ENCODE measurements at places on chromosomes 11 and 22.

GRCh38 chr22:37052386-37053309 is 1.1 kb downstream of the KCTD17 start:
- DNase-seq, result no peak

- DNase-seq, result no peak
Measured at GRCh38 chr11:112797092-112797491, 164.1 kb upstream of the NCAM1 start.

DNA sequence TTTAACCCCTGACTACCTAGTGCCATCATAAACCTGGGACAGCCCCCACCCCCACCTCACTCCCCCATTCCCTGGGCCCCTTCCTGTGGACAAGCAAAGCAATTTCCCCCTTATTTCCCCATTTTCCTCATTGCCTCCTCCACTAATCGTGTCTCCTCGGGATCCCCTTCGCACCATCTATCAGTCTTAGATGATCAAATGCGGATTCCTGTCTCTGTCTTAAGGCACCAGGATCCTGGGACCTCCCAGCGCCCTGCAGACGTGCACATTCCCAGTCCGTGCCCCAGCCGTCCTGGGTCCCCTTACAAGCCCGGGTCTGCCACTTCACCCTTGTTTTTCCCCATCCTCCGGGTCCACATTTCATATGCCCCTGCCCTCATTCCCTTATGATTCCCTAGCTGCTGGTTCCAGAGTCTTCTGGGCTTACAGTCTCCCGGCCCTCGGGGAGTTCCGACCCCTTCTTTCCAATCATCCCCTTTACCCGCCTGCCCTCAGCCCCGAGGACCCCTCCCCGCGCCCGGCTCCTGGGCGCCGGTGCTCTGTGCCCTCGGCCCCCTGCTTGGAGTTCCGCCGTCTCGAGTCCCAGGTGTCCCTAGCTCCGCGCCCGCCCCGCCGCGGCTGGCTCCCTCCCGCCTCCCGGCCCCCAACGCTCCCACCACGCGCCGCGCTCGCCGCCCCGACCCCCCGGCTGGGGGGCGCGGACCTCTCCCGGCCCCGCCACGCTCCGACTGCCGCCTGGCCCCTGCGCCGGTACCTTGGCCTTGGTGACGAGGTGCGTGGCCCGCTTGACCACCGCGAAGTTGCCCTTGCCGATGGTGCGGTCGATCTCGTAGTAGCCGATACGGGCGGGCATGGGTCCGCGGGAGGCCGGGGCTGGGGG is 599 bp downstream of the SIK3 start:
- DNase-seq, result peak; percentile 20

DNA sequence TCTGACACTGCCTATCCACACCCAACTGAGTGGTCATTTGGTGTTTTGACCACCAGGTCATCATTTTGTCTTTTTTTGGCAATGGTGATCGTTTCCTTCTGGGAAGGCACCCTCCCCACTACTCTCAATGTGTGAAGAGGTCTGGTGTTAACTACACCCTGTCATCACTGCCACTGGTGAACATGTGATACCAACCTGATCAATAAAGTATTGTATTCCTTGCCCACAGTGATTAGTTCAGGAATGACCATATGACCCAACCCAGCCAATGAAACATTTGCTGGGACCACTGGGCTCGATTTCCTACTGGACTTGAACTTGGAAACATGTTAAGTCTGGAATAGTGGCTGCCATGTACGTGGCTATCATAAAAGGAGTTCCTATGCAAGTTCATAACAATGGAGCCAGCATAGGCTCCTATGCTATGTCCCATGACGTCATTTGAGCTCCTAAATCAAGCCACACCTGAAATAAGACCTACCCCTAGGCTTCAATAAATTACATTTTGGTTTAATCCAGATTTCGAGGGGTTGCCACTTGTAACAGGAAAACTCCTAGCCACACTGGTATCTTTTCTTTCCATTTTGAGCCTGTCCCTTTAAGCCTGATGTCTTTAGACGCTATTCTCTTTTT is 51.1 kb downstream of the CHST1 start:
- DNase-seq, result no peak

- DNase-seq, result no peak
Measured at GRCh38 chr11:41456269-41456668, 3.2 kb downstream of the LRRC4C start.

GRCh38 chr22:39800790-39801520 is 92.6 kb downstream of the ENTHD1 start:
- DNase-seq, result no peak

DNA sequence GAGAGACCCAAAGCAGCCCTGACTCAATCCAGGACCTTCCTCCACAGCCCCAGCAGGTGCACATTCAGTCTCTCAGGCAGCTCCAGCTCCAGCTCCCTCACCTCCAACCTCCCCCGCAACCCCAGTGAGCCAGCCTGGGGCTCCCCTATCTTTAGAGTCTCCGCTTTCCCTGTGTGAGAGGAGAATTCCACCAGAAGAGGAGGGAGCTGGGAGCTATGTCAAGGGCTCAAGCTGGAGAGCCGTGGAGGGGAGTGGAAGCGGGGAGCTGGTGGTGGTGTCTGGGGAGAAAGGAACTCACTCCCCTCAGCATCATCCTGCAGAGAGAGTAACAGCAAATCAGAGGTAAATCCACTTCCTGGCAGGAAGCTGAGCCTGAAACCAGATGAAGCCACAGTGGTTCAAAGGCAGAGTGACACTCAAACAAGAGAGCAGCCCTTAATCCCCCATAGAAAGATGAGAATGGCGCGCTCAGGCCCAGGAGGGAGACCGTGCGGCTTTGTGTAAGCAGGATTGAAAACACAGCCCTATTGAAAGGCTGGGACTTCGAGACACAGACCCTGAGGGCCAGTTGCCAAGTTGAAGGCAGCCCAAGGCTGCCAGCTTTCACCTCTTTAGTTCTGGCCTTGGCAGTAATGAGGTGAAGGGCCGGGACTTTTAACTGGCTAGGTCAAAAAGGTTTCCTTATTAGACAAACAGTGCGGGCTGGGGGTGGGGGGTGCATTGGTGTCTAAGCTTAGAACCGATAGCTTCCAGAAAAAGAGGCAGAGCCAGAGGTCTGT is 21.4 kb upstream of the CDON start:
- no peak for DNase-seq

DNA sequence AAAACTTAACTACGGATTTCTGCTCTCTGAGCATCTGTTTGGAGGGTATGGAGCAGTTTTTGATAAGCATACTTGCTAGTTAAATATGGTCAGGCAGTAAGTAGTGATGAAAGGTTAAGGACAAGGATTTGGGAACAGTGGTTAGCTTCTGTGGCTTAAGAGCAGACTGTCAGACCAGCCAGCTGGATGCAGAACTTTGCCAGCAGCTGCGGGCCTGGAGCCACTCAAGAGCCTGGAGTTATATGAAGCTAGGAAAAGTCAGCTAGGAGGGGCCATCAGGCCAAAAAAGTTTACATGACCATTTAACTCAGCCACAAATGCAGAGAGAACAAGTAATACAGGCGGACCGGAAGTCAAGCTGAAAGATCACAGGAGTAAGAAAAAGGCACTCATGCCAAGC is 1817.7 kb downstream of the LRRC4C start:
- DNase-seq, result no peak

GRCh38 chr22:45310331-45310976 is 720 bp downstream of the FAM118A start:
- DNase-seq, result no peak

DNA sequence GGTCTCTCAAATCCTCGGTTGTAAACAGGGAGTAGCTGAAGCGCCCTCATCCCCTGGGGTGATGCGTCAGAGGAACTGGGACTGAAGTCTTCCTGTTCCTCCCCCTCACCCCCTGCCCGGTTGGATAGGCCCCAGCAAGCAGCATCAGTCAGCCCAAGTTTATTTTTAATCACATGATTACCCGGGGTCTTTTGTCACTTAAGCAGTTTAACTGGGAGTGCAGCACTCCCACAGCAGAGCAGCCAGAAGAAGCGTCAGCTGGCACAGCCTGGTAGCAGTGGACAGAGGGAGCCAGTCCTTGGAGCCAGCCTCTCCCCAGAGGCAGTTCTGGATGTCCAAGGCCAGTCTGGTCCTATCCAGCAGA is 342.1 kb downstream of the CTTN start:
- DNase-seq, result no peak

- DNase-seq, result no peak
Measured at GRCh38 chr11:67054346-67054835, 2.3 kb upstream of the RHOD start.

GRCh38 chr22:43153899-43154298 is 2.5 kb downstream of the TSPO start:
- DNase-seq, result no peak

DNA sequence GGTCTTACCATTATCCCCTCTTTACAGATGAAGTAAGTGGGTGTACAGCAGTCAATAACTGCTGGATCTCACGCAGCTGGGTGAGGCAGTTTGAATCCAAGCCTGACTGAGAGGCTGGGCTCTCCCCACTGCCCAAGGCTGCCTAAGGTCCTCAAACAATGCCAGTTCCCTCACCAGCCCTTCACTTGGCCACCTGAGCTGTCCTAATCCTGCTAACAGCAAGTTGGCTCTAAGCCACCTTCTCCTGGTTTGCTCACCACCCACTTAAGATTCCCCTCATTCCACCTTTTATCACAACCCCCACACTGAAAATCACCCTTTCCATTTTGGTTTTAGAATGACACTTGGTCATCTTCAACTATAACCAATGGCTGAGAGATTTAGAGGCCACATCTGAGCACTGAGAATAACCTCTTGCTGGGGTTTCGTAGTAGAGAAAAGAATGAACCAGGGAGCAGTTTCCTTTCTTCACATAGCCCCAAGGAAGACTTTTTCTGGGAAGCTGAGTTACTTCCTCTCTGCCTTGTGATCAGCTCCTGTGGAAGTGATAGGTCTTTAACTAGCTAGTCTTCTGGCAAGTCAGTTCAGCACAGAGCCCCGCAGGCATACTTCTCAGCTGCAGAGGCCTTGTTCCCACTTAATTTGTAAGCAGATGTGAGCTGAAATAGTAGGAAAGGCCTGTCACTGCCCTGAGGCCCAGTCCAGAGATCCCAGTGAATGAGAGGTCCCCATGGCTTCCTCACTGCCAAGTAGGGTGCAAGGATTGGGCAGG is 57.8 kb upstream of the TTC12 start:
- DNase-seq, result no peak

DNA sequence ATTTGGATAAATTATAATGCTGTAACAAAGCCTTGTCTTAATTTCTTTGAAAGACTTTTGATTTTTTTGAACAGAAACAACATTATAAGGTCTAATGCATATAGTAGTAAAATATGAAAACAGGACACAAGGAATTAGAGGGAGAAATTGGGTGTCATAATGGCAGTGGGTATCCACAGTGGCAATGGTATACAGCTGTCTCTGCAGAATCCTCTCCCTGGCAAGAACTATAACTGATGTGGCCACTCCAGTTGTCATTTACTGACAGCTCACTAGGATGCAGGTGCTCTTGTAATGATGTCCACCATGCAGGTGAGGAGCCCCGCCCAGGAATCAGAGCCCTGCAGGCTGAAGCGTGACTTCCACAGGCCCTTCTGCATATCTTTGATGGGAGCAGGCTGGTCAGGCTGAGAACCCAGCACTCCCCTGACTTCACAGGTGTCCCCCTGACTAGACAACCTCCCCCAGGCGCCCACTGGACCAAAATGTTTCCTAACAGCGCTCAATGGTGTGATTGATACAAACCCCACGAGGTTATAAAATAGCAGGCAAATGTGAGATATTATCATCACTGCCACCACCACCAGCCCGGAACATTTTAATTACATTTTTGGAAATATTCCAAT is 32.8 kb upstream of the SERPIND1 start:
- DNase-seq, result no peak

GRCh38 chr22:19097518-19097917 is 24.7 kb downstream of the DGCR2 start:
- no peak for DNase-seq

DNA sequence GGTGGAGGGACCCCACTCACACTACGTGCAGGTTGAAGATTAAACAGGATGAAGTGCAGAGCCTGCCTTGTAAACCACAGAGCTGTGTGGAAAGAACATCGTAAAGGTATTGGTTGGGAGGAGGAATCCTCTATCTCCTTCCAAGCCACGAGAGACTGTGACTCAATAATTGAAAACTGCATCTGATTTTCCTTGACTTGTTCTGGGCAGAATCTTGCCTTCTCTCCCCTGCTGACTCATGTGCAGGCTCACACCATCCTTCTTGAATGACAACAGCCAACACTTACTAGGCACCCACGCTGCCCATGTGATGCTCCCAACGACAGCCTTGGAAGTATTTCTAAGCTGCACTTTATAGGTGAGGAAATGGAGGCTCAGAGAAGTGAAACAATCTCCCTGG is 563.0 kb downstream of the MIAT start:
- no peak for DNase-seq

DNA sequence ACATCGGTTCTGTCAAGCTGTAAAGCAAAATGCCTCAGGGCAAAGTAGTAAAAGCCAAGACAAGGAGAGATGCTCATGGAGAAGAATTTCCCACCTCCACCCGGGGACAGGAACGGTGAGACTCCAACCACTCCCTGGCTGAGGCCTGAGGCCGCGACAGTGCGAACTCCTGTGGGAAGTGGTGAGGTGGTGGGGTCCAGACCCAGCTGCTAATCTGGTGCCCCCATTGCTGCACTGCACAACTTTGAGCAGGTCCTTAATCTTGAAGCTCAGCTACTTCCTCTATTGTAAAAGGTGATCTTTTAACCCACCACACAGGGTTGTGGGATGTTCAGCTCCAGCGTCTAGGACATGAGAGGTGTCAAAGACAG is 83.9 kb downstream of the ZC3H12C start:
- DNase-seq, result no peak

GRCh38 chr11:121536126-121536525 is 83.4 kb upstream of the SORL1-AS1 start:
- DNase-seq, result no peak

- DNase-seq, result no peak
Measured at GRCh38 chr22:31945443-31945855, 1.1 kb downstream of the YWHAH start.

GRCh38 chr11:111363985-111364384 is 15.1 kb downstream of the POU2AF1 start:
- DNase-seq, result no peak

GRCh38 chr11:119298726-119299125 is 18.2 kb downstream of the MCAM start:
- no peak for DNase-seq

- no peak for DNase-seq
Measured at GRCh38 chr11:3667149-3668035, 3.8 kb downstream of the CHRNA10 start.

GRCh38 chr11:76493626-76494539 is 49.1 kb downstream of the EMSY start:
- DNase-seq, result no peak

DNA sequence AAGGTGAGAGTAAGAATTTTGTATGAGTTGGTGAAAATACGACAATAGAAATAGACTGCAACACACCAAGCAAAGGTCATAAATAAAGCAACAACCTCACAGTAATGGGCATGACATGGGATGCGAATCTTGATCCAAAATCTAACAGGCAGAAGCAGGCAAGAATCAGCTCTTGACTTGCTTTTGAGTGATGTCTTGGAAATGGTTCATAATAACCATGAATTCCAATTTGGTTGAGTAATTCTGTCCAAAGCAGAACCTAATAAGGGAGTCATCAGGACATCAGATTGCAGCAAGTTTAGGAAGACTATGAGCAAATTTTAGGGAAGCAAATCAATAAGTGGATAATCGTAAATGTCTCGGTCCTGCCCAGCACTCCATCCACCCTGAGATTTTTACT is 224.0 kb upstream of the ISX start:
- DNase-seq, result no peak

Measured in GM19239 (cell line).